NCI-H1694 (cell line): ENCODE measurements at places on chromosomes 2 and 18.

GRCh38 chr2:89837962-89838625 is 1146.6 kb downstream of the RPIA start:
- no peak for DNase-seq

- DNase-seq: no peak
Observed at GRCh38 chr2:203636588-203637470, 69.6 kb upstream of the CD28 start.

DNA sequence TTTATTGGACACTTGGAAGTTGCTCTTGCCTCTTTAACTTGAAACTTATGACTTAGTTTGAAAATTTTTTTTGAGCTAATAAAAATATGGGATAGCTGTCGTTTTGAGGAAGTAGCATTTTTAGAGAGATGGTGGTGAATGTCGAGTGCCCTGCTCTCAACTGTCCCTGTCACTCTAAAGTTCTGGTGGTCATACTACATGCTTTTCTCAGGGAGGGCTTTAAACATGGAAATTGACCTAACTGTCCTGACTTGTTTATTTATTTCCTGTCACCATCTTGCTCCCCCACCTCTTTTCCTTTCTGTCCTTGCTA is 16.0 kb downstream of the CEP192 start:
- DNase-seq: no peak

- no peak for DNase-seq
Observed at GRCh38 chr18:3139406-3139805, 80.4 kb downstream of the MYOM1 start.

DNA sequence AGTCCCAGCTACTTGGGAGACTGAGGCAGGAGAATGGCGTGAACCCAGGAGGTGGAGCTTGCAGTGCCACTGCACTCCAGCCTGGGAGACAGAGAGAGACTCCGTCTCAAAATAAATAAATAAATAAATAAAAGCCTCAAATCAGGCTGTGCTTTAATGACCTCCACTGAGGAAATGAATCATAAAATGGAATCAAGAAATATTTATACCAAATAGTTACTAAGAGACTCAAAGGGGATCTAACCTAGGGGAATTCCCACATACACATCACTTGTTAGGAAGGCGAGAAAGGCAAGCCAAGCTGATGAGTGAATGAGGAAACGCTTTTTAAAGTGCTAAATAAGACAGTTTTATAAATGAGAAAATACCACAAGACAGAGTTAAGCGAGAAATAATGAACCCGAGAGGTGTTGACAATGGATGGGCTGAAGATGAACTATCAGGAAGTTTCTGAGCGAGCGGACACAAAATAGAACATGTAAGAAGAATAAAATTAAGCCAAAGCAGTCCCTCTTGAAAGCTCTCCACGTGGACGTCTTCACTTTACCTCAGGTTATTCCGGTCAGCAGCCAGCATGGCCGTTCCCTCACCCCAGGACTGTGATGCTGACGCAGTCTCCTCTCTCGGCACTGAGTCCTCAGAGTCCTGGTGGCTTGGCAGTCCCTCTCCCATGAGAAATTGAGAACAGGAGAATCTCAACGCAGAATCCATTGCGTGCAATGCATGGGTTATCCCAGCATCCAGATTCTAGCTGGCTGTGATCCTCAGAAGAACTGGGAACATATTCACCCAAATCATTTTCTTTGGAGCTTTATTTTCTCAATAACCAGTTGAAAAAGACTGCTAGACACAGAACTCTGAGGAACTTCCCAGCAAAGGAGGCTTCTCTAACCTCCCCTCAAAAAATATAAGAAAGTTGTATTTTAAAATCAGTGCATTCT is 22.3 kb downstream of the PXDN start:
- DNase-seq: no peak

DNA sequence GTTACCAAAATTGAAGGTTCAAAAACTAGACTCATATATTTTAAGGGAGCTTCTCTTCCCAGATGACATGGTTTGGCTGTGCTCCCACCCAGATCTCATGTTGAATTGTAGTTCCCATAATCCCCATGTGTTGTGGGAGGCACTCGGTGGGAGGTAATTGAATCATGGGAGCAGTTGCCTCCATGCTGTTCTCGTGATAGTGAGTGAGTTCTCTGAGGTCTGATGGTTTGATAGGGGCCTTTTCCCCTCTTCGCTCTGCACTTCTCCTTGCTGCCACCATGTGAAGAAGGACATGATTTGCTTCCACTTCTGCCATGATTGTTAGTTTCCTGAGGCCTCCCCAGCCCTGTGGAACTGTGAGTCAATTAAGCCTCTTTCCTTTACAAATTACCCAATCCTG is 140.1 kb downstream of the MAIP1 start:
- no peak for DNase-seq

DNA sequence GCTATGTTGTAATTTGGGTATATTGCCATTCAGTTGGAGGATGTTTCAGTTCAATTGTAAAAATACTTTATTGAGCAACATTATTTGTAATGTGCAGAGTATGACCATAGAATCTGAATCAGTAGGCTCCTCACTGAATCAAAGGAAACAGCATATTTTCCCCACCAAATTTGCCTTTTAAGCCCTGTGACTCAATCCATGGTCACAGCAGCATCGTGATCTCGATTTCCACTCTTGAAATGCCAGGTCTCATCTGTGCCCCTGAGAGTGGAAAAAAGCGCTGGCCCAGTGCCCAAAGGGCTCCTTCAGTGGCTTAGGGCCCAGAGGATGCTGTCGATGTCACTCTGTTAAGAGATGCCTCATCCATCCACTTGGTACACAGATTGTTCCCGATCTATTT is 57.5 kb downstream of the FHOD3 start:
- no peak for DNase-seq

DNA sequence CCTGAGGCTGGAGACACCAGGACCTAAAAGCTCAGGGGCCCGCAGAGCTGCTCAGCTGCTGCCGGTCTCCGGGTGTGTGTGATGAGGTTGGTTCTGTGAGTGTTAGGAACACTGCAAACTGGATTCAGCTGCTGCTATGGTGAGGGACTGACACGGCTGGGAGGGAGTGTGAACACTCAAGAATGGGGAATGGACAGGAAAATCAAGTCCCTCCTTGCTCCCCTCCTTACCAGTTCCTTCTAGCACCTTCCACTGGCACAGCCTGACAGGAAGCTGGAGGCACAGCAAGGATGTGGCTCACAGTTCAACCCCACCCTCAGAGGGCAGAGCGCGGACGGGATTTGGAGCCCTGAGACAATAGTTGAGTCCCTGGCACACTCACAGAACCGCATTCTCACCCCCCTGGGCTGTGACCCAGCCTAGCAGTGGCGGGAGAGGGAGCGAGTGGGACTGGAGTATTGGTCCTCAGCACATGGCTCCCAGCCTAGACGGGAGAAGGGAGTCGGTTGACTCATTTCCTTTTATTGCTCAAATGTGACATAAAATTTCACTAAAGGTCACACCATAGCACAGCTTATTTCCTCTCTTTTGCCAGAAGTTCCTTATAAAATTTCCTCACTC is 42.5 kb downstream of the LRRC30 start:
- no peak for DNase-seq

GRCh38 chr2:196245378-196246140 is 74.2 kb upstream of the STK17B start:
- DNase-seq: no peak

GRCh38 chr18:62420151-62420512 is 95.0 kb downstream of the TNFRSF11A start:
- DNase-seq: no peak

- no peak for DNase-seq
Observed at GRCh38 chr2:177165721-177166711, 46.6 kb upstream of the HNRNPA3 start.

DNA sequence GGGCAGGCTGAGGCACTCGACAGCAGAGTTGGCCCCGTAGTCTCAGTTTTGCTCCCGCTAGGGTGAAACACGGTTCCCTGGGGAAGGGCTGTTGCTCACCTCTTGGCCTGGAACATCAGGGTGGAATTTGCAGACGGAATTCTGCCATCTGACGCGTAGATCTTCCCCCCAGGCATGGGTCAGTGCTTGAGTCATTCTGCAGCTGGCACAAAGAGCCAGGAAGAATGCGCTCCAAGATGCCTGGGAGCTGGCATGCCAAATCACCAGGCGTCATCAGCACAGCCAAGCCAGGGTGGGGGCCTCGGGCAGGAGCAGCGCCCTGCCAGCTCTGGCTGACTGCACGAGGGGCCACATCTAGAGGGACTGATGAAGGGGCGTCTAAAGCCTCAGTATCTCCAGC is 42.7 kb downstream of the ODC1 start:
- DNase-seq: no peak

DNA sequence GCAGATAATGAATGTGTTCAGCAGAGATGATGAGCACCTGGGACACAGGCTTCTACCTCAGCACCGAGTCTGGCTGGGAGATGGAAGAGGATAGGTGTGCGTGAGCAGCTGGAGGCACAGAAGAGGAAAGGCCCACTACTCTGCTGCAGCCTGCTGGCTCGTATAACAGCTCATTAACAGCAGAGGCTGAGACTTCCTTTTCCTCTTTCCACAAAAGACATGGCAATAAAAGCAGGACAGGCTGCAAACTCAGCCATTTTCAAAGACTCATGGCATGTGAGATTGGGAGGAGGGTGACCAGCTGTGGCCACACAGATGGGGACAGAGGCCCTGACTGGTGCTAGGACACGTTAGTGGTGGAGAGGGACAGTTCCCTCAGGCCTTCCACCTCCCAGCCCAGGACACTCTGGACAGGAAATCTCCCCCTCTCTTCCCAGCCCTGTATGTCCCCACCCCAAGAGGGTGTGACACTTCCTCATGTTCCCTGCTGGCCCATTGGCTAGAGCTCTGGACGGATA is 60.3 kb downstream of the CACNB4 start:
- DNase-seq: no peak

- DNase-seq: no peak
Observed at GRCh38 chr18:48949606-48950535, 894 bp downstream of the SMAD7 start.

GRCh38 chr2:44522846-44523245 is 161.1 kb downstream of the CAMKMT start:
- DNase-seq: no peak

GRCh38 chr2:20480913-20481312 is 34.0 kb downstream of the RHOB start:
- DNase-seq: no peak

GRCh38 chr2:102020596-102021170 is 28.9 kb downstream of the IL1R2 start:
- DNase-seq: peak; percentile 45

GRCh38 chr2:37713258-37713700 is 41.8 kb upstream of the CDC42EP3 start:
- no peak for DNase-seq

GRCh38 chr2:236508466-236508865 is 61.2 kb upstream of the ACKR3 start:
- DNase-seq: no peak

DNA sequence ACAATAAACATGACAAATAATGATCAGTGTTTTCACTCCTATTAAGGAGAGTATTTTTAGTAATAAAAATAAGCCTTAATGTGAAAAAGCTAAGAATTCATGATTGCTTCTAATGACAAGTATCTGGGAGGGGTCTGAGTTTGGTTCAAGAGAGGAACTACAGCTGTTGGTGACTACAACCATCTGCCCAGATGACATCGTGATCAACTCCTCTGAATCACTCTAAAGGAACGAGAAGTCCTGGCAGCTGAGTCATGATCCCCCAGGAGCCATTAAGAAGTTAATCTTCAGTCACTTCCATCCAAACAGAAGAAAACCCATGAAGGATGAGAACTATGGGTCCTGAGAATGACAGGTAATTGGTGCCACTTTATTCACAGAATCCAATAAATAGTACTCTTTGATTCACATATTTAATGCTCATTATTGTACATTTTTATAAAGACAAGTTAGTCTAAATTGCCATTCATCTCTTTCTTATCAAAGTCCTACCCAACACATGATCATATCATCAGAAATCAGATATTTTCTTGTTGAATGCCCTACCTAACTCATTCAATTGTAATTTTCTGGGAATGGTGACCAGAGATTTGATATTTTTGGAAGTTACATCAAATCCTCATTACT is 6.8 kb downstream of the TFPI start:
- no peak for DNase-seq

GRCh38 chr2:201171259-201171814 is 11.6 kb upstream of the CASP10 start:
- no peak for DNase-seq

DNA sequence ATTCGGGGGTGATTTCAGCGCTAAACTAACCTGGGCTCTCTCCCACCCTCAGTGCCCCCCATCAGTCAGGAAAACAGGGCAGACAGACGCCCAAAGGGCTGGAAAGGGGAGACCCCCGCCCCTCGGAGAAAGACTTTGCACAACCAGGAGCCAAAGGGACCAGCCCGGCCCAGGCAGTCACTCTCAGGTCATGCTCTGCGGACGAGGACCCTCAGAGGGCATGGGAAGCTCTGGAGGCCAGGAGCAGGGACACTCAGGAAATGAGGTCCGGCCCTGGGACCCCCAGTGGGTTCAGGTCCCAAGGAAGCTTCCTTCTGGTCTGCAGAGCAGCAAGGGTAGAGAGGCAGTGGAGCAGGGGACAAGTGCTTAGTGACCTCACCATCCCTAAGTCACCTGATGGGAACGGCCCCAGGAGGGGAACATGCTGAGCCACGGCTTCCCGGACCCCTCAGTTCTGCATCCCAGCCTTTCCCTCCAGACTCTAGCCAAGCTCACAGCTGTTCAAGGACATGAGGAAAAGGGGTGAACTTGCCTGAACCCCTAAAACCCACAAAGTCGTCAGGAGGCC is 88.0 kb upstream of the GPC1 start:
- no peak for DNase-seq

DNA sequence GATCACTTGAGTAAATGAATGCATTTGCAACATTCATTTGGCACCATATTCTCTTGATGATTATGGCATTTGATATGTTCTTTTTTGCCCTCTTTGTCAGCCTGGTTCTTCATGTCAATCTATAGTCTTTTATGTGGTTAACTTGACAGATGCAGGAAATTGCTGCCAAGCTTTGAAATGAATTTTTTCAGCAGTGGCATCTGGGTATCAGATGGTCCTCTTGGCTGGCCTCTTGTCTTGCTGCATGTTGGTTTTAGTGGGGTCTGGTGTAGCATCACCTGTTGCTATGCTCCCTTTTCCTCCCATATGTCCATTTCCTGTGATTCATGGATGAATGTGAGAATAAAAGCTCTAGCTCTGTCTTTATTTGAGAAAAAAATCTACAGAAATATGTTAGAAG is 119.9 kb downstream of the DPP4 start:
- DNase-seq: peak; percentile 98
